Osteoblast (primary cell): ENCODE measurements at places on chromosomes 1 and 21. TPM values are rescaled to one million over a fixed set of nuclear protein-coding genes. Genes with fewer than 3 reads are reported as not detected.

- DNase-seq: no peak
- no peaks in the 10 kb centered on the region for H3K27me3 ChIP-seq
- peaks cover 4% of the 10 kb centered on the region for H3K36me3 ChIP-seq
Measured at GRCh38 chr1:19453741-19454201, 31.6 kb downstream of the CAPZB start.

DNA sequence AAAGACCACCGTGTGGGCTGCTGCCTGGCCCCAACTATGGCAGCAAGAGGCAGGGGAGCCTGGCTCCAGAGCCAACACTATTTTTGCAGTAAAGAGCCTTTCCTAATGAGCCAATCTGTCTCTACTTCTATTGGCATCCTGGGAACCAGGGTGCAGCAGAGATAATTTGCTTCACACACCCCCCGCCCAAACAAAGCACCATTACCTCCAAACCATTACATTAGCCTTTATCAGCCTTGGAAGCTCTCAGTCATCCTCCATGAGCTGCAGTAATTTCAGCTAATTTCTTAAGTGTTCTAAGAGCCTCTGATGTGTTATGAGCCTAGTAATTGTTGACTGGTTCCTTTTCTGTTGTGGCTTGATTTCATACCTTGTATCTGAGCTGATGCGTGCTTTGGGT is 21.6 kb downstream of the ARMH1 start:
- H3K36me3 ChIP-seq: no peaks in the 10 kb centered on the region
- no peaks in the 10 kb centered on the region for H3K27me3 ChIP-seq
- H3K4me3 ChIP-seq: no peak overlapping the region
- no peak for DNase-seq

- peak overlapping the region; percentile 93 for H3K27ac ChIP-seq
- H3K4me1 ChIP-seq: peaks cover 27% of the 10 kb centered on the region
- peak; percentile 23 for DNase-seq
- no peaks in the 10 kb centered on the region for H3K27me3 ChIP-seq
- peaks cover 12% of the 10 kb centered on the region for H3K36me3 ChIP-seq
Measured at GRCh38 chr1:74733604-74734484, 892 bp downstream of the TYW3 start.

- H3K4me3 ChIP-seq: no peak overlapping the region
- no peaks in the 10 kb centered on the region for H3K27me3 ChIP-seq
- H3K4me1 ChIP-seq: no peaks in the 10 kb centered on the region
- DNase-seq: no peak
Measured at GRCh38 chr1:68506386-68506785, 9.5 kb upstream of the DEPDC1 start.

GRCh38 chr1:24540051-24540905 is 15.6 kb upstream of the NCMAP start:
- H3K4me1 ChIP-seq: no peaks in the 10 kb centered on the region
- peaks cover 6% of the 10 kb centered on the region for H3K27me3 ChIP-seq
- no peak for DNase-seq

- no peaks in the 10 kb centered on the region for H3K36me3 ChIP-seq
- peak overlapping the region; percentile 15 for H3K27ac ChIP-seq
- H3K4me3 ChIP-seq: no peak overlapping the region
- DNase-seq: peak; percentile 74
- no peaks in the 10 kb centered on the region for H3K27me3 ChIP-seq
- H3K4me1 ChIP-seq: peaks cover 5% of the 10 kb centered on the region
Measured at GRCh38 chr21:15631342-15631741, 98.4 kb upstream of the USP25 start.

GRCh38 chr1:4754816-4755215 is 100.4 kb downstream of the AJAP1 start:
- H3K27ac ChIP-seq: no peak overlapping the region
- no peaks in the 10 kb centered on the region for H3K27me3 ChIP-seq
- no peaks in the 10 kb centered on the region for H3K4me1 ChIP-seq
- no peak overlapping the region for H3K4me3 ChIP-seq
- peak; percentile 29 for DNase-seq

DNA sequence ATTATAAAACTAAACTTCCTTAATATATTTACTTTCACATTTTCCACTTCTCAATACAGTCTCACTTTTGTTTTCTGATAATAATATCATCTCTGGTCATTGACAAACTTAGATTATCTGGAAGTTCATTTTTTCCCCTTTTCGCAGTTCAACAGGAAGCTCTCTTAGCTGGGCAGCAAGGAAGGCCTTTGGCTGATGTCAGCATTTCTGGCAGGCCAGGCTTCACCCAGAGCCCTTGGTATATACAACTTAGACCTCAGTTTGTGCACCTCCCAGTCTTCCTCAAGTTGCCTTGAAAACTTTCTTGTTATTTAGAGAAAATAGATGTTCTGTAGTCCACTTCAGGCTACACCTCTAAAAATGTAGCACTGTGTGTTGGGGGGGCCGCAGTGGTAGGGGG is 1103.6 kb downstream of the AMY1C start:
- no peak overlapping the region for H3K4me3 ChIP-seq
- H3K27ac ChIP-seq: no peak overlapping the region
- no peaks in the 10 kb centered on the region for H3K4me1 ChIP-seq

The ASCL5 gene
- total RNA-seq: not detected in 2 replicates

The SPRR2B gene
- not detected in 2 replicates for total RNA-seq

The KLHDC8A gene
- total RNA-seq: not detected in 2 replicates

The GBP7 gene
- total RNA-seq: not detected in 2 replicates

The CNKSR1 gene
- under 0.01 TPM in 1 of 2 replicates, not detected in the other for total RNA-seq

The LAPTM5 gene
- 0.72 and 1.8 TPM in 2 replicates for total RNA-seq

The MMP23B gene
- 0.59 and 1.1 TPM in 2 replicates for total RNA-seq

The DMRTA2 gene
- under 0.01 TPM in 1 of 2 replicates, not detected in the other for total RNA-seq

The MANEAL gene
- total RNA-seq: 0.29 and 0.36 TPM in 2 replicates

The DEPDC1 gene
- total RNA-seq: 1.4 and 2.4 TPM in 2 replicates

The ATP6V1G3 gene
- total RNA-seq: 0.36 TPM in 1 of 2 replicates, not detected in the other
